CD4-positive, alpha-beta memory T cell (primary cell): ENCODE measurements at places on chromosomes 2 and 18.

GRCh38 chr2:215316336-215316735 is 4.5 kb downstream of the ATIC start:
- no peak for DNase-seq

DNA sequence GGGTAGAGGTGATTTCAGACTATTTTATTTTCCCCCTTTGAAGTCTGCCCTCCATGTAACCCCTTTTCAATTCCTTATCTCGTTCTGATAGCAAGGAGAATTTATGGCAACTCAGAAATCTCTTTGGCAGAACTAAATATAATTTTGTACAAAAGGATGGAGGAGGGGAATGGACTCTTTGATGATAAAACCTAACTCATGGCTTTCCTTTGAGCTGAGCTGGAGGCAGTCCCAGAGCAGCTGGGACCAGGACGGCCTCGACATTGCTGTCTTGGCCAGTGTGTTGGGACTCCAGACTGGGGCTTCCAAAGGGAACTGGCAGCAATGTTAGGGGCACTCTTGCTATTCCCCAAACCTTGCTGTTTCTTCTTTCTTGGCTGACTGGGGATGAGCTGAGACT is 47.7 kb downstream of the PAX8 start:
- DNase-seq = no peak

DNA sequence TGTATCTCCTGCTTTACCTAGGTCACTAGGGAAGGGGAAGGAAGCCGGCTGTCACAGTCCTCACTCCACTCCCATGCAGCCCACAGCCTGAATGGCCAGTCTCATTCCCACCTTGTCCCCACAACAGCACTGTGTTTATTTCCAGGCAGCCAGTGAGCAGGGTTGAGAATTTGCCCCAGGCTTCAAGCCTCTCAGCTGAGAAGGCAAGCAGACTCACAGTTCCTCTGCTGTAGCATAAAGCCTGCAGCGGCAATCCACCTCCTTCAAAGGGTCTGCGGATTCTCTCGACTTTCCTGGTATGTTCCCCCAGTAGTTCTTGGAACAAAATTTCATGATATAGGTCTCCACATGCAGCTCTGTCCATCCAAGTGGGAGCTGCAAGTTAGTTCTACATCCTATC is 262.9 kb upstream of the GULP1 start:
- no peak for DNase-seq

GRCh38 chr2:153519257-153519875 is 40.8 kb upstream of the RPRM start:
- peak; percentile 35 for DNase-seq
